ENCODE measurements at places on chromosomes 1 and 21.
A peak's percentile ranks its signal among the peaks of the same experiment; 100 is the strongest.

GRCh38 chr1:97112442-97112841 lies 390.9 kb downstream of the PTBP2 start:
- DNase-seq: no peak

- DNase-seq: no peak
Observed at GRCh38 chr1:114428083-114428754, 82.8 kb downstream of the TRIM33 start.

DNA sequence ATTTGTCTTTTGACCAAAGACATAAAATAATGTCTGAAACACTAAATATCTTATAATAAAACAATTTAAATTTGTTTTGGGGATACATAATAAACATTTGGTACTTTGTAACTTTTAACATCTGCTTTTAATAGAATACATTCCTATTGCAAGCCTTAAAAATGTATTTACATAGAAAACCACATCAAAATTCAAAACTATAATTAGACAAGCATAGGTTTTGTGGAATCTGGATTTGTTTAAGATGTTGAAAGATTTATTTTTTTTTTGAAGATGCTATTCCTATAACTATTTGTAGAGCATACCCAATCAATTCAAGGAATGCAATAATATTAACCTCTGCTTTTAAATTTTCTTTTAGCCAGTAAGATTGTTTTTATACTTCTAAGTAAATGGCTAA lies 125.7 kb downstream of the FMN2 start:
- no peak for DNase-seq

DNA sequence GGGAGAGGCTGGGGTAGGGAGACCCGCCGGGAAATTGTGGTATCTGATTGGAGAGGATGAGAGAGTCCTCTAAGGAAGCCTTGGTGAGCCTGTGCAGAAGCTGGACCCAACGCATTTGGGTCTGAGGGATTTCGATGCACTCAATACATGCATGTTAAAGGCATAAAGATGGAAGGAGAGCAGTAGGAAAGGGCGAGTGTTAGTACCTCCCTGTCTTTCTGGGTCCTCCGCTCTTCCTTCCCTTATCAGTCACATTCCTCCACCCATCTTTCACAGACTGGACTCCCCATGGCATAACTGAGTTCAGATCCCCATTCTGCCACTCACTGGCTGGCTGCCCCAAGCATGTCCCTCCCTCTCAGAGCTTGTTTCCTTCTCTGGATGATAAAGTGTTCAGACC lies 7.3 kb downstream of the RGS16 start:
- no peak for DNase-seq

DNA sequence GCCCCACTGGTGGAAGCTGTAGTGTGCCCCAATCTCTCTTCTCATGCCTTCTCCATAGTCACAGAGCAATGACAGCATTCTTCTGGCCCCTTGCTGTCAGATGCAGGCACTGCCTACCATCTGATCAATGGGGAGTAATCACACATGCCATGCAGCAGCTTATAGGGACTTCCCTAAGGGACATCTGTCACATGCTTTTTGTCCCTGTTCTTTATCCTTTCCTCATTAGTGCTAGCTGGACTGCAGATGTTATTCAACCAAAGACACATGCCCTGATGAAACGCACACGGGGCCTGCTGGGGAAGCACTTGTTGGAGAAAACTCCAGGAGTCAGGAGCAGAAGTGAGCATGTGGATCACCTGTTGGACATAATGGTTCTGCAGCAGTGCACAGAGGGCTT lies 108.7 kb downstream of the KCNJ15 start:
- no peak for DNase-seq

DNA sequence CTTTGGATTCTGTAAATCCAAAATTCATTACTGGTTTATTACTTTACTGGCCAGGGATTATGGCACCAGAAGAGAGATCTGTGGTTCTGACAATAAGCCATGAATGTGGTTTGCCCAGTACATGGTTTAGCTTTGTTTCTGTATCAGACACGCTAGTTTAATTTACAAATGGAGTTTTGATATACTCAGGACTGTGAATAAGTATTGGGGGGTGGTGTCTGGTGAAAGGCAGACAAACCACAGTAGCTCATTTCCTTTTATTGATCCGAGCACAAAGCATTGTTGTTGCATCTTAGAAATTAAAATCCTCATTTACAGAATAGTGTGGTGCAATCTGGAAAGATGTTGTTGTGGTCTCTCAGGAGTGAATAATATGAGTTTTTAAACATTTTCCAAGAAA lies 96.0 kb downstream of the ST6GALNAC3 start:
- DNase-seq: no peak

GRCh38 chr1:53134042-53134485 lies 8.4 kb downstream of the SLC1A7 start:
- DNase-seq: no peak

DNA sequence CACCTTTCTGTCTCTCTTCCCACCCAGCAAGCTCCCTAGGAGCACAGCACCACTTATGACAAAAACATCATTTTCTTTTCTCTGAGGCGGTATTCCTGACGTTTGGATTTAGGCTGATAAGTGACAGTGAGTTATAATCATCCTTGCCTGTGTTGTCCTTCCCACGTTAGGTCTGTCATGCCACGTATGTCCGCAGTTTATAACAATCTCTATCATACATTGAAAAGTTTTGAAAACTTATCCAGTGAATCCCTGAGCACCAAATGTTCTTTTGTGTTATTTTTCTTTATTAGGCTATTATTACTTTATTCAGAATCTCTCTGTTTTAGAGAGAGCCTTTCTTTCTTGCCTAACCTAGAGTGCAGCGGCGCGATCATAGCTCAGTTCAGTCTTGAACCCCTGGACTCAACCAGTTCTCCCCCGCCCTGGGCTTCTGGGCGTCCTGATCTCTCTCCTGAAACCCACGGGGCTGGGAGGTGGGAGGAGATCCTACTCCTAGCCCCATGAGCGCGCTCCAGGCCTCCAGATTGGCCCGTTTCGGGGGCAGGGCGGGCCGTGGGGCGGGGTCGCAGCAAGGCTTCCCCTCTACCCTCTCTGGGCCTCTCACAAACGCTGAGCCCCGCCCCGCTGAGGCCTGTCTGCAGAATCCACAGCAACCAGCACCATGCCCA lies at the start of gene GSTM2:
Gene GSTM2, plus strand, starts transcription at position 606 of the 671 bp plus-strand sequence. Its CDS starts 59 bp downstream, at position 665.
- peak; percentile 68 for DNase-seq

GRCh38 chr1:154157520-154158306 lies 2.8 kb upstream of the NUP210L start:
- DNase-seq: peak; percentile 88

- DNase-seq: no peak
Observed at GRCh38 chr1:56881417-56881816, 26.8 kb downstream of the C8A start.

- peak; percentile 25 for DNase-seq
Observed at GRCh38 chr1:205286335-205286950, 35.1 kb downstream of the NUAK2 start.

DNA sequence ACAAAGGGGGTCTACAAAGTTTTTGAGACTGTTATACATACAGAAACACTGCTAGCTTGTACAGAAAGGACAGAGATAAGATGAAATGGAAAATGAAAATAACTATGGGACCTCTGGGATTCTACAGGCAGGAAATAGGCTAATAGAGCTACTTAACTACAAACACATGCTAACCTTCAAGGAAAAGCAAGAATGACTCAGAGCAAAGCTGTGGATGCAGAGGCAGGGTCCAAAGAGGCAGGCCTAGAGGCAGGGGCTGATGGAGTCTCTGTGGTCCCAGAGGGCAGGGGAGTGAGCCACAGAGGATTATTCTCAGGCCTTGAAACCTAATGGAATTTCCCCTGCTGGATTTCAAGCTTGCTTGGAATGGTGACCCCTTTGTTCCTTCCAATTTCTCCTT lies 18.7 kb upstream of the GOLT1A start:
- DNase-seq: no peak

- no peak for DNase-seq
Observed at GRCh38 chr1:169576935-169577331, 9.3 kb downstream of the F5 start.

- no peak for DNase-seq
Observed at GRCh38 chr1:241376701-241377100, 19.7 kb upstream of the RGS7 start.

GRCh38 chr21:45824546-45825215 lies 156.9 kb upstream of the COL6A1 start:
- no peak for DNase-seq

- DNase-seq: no peak
Observed at GRCh38 chr1:173414136-173414535, 63.0 kb upstream of the PRDX6 start.

DNA sequence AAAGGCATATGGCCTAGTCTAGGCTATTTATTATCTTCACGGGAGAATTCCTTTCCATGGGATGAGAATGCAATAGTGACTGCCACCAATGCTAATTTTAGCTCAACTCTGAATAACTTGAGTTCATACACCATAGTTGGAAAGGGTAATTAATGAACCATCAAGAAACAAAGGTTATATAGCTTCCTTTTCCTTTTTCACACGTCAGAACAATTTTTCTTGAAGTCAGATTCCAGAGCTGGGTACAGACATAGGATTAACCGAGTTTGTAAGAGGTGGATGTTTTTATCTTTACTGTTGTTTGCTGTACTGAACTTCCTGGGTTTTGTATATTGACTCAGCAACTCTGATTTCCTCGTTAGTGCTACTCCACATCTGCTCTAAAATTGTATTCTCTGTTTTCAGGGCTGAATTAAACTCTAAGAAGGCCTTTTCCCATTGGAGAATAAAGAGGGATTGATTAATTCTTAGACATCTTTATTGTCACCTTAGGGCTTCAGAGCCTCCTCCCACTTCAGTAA lies 262.0 kb downstream of the NUF2 start:
- no peak for DNase-seq

DNA sequence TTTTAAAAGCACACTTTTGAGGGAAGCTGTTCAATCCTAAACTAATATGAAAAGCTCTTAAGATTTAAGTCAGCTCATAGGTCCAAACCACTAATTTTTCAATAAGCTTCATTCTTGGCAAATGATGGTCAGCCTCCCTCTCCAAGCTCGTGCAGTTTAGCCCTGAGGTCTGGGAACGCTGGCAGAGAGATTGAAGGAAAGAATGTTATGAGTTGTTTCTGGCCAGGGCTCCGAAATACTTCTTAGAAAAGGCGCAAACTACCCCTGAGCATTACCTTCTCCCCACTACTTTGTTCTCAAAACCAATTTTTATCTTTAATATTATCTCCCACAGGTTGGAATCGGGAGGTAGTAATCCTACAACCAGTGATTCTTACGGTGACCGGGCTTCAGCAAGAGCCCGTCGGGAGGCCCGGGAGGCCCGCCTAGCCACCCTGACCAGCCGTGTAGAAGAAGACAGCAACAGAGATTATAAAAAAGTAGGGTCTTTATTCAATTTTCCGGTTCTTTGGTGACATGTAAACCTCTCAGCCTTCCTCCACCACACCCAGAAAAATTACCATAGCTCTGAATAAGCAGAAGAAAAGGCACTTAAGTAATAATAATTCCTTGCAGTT lies 147.7 kb downstream of the SYT2 start:
- DNase-seq: no peak

GRCh38 chr21:33663241-33663640 lies 20.9 kb downstream of the ITSN1 start:
- no peak for DNase-seq

- no peak for DNase-seq
Observed at GRCh38 chr1:61358770-61359455, 276.6 kb downstream of the NFIA start.

DNA sequence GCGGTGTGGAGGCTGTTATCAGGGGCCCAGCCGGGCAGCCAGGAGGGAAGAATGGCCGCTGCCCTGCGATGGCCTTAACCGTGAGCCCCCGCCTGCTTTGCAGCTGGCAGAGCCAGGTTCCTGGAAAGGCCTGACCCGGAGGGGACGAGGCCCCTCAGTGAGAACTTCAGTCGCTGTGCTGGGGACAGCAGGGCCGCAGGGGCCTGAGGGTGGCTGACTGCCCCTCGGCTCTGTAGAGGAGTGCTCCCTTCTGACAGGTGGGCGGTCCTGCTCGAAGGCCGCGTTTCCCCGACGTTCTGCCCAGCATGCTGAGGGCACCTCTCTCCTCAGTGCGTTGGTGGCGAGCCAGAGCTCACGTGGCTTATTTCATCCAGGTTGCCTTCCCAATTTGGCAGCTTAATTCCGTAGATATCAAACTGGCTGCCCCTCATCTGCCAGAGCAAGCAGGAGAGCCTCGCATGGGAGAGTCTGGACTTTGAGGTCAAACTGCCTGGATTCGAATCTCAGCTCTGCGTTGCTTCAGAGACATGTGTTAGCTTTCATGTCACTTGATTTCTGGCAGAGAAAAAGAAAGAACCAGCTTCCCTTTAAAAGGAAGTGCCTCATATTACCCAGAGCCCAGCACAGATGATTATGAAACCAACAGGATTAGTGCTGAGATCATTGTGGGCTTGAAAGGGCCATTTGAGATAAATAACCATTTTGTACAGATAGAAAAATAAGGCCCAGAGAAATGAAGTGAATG lies 239.8 kb downstream of the SDCCAG8 start:
- no peak for DNase-seq

Data from stimulated activated naive CD4-positive, alpha-beta T cell (primary cell).